IMR-90 (cell line): ENCODE measurements at places on chromosomes 16 and 17. TPM values are rescaled to one million over a fixed set of nuclear protein-coding genes. Genes with fewer than 3 reads are reported as not detected.

GRCh38 chr17:48878920-48879898 is 13.4 kb upstream of the ATP5MC1 start:
- H3K36me3 ChIP-seq = no peaks in the 10 kb centered on the region
- no peaks in the 10 kb centered on the region for H3K4me1 ChIP-seq
- no peak overlapping the region for H3K27ac ChIP-seq
- H3K27me3 ChIP-seq = peaks cover 2% of the 10 kb centered on the region
- peak; percentile 66 for DNase-seq
- H3K4me3 ChIP-seq = no peak overlapping the region

GRCh38 chr16:81902025-81902424 is 109.2 kb downstream of the SDR42E1 start:
- no peaks in the 10 kb centered on the region for H3K36me3 ChIP-seq
- H3K27ac ChIP-seq = no peak overlapping the region
- no peak for DNase-seq
- no peak overlapping the region for H3K4me3 ChIP-seq
- no peaks in the 10 kb centered on the region for H3K4me1 ChIP-seq

DNA sequence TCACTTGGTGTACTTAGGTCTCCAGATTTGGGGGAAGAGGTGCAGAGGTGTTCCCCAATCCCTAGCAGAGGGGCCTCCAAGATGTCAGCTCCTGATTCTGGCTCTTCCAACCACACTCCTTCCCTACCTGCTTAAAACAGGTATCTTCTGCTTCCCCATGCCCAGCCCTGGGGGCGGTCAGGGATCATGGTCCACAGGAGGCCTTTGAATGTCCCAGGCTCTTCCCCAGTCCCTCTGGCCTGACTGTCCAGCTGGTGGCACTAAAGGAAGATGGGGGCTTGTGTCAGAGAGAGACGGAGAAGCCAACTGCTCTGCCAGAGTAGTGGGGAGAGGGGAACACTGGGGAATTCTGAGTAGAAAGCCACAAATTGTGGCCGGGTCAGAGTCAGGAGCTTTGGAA is 3.8 kb downstream of the ARL4D start:
- H3K4me3 ChIP-seq = no peak overlapping the region
- no peak overlapping the region for H3K27ac ChIP-seq
- peaks cover 24% of the 10 kb centered on the region for H3K4me1 ChIP-seq
- H3K27me3 ChIP-seq = no peaks in the 10 kb centered on the region
- peaks cover 11% of the 10 kb centered on the region; the same call in 1 of the 2 replicates for H3K36me3 ChIP-seq

- H3K27ac ChIP-seq = no peak overlapping the region
- no peaks in the 10 kb centered on the region for H3K27me3 ChIP-seq
- DNase-seq = no peak
- peaks cover 14% of the 10 kb centered on the region for H3K4me1 ChIP-seq
- H3K36me3 ChIP-seq = peaks cover 31% of the 10 kb centered on the region
These were observed 37.7 kb downstream of the GINS2 start for GRCh38 chr16:85650844-85651628.

GRCh38 chr16:85205747-85206471 is 93.6 kb upstream of the CIBAR2 start:
- H3K27ac ChIP-seq = peak overlapping the region; percentile 45
- H3K36me3 ChIP-seq = no peaks in the 10 kb centered on the region
- peaks cover 64% of the 10 kb centered on the region for H3K4me1 ChIP-seq
- H3K27me3 ChIP-seq = no peaks in the 10 kb centered on the region
- peak; percentile 78 for DNase-seq

GRCh38 chr17:72525225-72526015 is 404.6 kb downstream of the SOX9 start:
- H3K36me3 ChIP-seq = no peaks in the 10 kb centered on the region
- DNase-seq = no peak
- no peaks in the 10 kb centered on the region for H3K27me3 ChIP-seq
- no peaks in the 10 kb centered on the region for H3K4me1 ChIP-seq
- H3K27ac ChIP-seq = no peak overlapping the region

- no peaks in the 10 kb centered on the region for H3K27me3 ChIP-seq
- no peaks in the 10 kb centered on the region for H3K4me1 ChIP-seq
- no peak overlapping the region for H3K27ac ChIP-seq
- H3K36me3 ChIP-seq = peaks cover 32% of the 10 kb centered on the region
These were observed 37.2 kb upstream of the NAGLU start for GRCh38 chr17:42498828-42499227.

- no peaks in the 10 kb centered on the region for H3K27me3 ChIP-seq
- H3K4me1 ChIP-seq = peaks cover 26% of the 10 kb centered on the region
- peak overlapping the region; percentile 90 for H3K27ac ChIP-seq
- H3K4me3 ChIP-seq = no peak overlapping the region
- H3K36me3 ChIP-seq = peaks cover 5% of the 10 kb centered on the region; the same call in 1 of the 2 replicates
- DNase-seq = peak; percentile 78
These were observed 111.3 kb downstream of the BANP start for GRCh38 chr16:88062341-88063210.

DNA sequence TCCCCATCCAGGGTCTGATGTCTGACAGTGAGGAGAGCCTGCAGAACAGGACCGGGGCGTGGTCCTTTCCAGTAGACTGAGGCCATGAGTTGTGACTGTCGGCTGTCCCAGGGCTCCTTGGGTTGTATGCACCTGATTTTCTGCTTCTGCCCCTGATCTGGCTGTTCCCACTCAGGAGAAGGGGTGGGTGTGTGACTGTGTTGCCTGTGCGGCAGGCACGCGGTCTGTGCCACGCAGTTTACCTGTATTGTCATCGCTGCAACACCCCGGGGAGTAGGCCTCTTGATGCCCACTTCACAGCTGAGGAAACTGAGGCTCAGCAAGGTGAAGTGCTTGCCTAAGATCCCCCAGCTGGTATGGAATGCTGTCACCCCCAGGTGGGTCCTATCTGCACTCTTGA is 1.4 kb downstream of the CRISPLD2 start:
- peak overlapping the region; percentile 52 for H3K4me3 ChIP-seq
- peaks cover 30% of the 10 kb centered on the region for H3K4me1 ChIP-seq
- no peak for DNase-seq
- H3K36me3 ChIP-seq = peaks cover 3% of the 10 kb centered on the region; the same call in 1 of the 2 replicates
- no peaks in the 10 kb centered on the region for H3K27me3 ChIP-seq

DNA sequence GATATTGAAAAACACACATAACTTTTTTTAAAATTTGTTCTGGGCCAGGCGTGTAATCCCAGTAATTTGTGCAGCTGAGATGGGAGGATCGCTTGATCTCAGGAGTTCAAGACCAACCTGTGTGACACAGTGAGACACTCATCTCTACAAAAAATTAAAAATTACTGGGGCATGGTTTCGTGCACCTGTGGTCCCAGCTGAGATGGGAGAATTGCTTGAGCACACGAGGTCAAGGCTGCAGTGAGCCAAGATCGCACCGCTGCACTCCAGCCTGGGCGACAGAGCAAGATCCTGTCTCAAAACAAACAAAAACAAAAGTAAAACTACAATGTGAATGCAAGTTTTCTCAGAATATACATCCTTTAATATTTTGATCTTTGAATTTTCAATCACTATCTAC is 15.1 kb downstream of the C16orf54 start:
- no peak overlapping the region for H3K4me3 ChIP-seq
- no peak for DNase-seq
- H3K27me3 ChIP-seq = peaks cover 12% of the 10 kb centered on the region
- no peaks in the 10 kb centered on the region for H3K4me1 ChIP-seq

- peaks cover 1% of the 10 kb centered on the region; the same call in 1 of the 2 replicates for H3K27me3 ChIP-seq
- no peak overlapping the region for H3K27ac ChIP-seq
- DNase-seq = peak; percentile 80
- no peak overlapping the region for H3K4me3 ChIP-seq
- no peaks in the 10 kb centered on the region for H3K4me1 ChIP-seq
These were observed 26.2 kb upstream of the PMFBP1 start for GRCh38 chr16:72198021-72198711.

DNA sequence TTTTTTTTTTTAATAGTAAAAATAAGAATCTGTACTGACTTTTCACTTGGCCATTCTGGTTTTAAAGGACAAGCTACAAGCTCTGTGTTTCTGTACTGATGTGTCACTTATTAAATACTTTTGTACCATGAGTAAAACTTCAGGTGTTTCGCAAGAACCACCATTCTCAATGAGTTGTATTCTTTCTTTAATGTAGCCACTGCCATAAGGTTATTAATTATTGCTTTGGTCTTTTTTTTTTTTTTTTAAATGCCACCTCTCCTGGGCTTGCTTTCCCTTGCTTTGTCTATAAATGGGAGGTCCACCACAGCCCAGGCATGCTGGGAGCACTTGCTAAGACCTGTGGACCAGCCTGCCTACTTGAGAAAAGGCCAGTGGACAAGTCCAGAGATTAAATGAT is 8.4 kb downstream of the ARL2BP start:
- no peaks in the 10 kb centered on the region for H3K27me3 ChIP-seq
- peaks cover 42% of the 10 kb centered on the region for H3K36me3 ChIP-seq
- DNase-seq = no peak
- H3K27ac ChIP-seq = no peak overlapping the region
- no peak overlapping the region for H3K4me3 ChIP-seq
- no peaks in the 10 kb centered on the region for H3K4me1 ChIP-seq

- no peaks in the 10 kb centered on the region for H3K27me3 ChIP-seq
- H3K27ac ChIP-seq = no peak overlapping the region
- H3K4me1 ChIP-seq = no peaks in the 10 kb centered on the region
- H3K4me3 ChIP-seq = no peak overlapping the region
- DNase-seq = no peak
- H3K36me3 ChIP-seq = peaks cover 23% of the 10 kb centered on the region
These were observed 8.1 kb downstream of the CTRL start for GRCh38 chr16:67923414-67924116.

GRCh38 chr17:73194514-73195222 is 1.8 kb downstream of the COG1 start:
- H3K36me3 ChIP-seq = peaks cover 36% of the 10 kb centered on the region
- DNase-seq = peak; percentile 90
- H3K27ac ChIP-seq = peak overlapping the region; percentile 51; the same call in 1 of the 2 replicates

- peaks cover 9% of the 10 kb centered on the region for H3K4me1 ChIP-seq
- H3K4me3 ChIP-seq = no peak overlapping the region
- no peak overlapping the region for H3K27ac ChIP-seq
- H3K27me3 ChIP-seq = no peaks in the 10 kb centered on the region
- DNase-seq = no peak
These were observed 36.1 kb downstream of the ARL4D start for GRCh38 chr17:43434902-43435319.

DNA sequence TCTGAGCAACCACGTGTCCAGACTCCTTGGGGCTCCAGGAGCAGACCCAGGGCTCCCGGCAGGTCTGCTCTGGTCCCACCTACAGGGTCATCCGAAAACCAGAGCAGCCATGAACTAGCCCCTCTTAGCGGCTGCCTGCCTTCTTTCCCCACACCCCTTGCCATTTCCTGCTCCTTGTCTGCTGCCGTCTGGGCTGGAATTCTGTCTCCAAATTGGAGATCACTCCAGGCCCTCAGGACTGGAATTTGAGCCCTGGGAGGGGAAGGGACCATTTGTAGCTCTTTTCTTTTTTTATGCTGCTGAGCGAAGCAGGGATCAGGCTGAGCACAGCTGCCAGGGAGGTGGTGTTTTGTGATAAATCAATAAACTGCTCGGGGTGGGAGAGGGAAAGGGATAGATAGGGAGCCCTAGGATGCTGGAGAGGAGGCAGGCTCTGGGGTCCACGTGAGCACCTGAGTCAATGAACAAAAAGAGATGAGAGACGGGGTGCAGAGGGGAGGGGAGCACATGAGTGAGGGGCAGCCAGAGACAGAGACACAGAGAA is 257.5 kb downstream of the ENGASE start:
- no peak overlapping the region for H3K4me3 ChIP-seq
- DNase-seq = no peak
- H3K27me3 ChIP-seq = peaks cover 3% of the 10 kb centered on the region; the same call in 1 of the 2 replicates
- H3K36me3 ChIP-seq = no peaks in the 10 kb centered on the region
- no peaks in the 10 kb centered on the region for H3K4me1 ChIP-seq

GRCh38 chr16:23858542-23858941 is 22.8 kb downstream of the PRKCB start:
- H3K4me1 ChIP-seq = no peaks in the 10 kb centered on the region
- H3K36me3 ChIP-seq = no peaks in the 10 kb centered on the region
- H3K27ac ChIP-seq = no peak overlapping the region
- DNase-seq = no peak
- H3K4me3 ChIP-seq = no peak overlapping the region

DNA sequence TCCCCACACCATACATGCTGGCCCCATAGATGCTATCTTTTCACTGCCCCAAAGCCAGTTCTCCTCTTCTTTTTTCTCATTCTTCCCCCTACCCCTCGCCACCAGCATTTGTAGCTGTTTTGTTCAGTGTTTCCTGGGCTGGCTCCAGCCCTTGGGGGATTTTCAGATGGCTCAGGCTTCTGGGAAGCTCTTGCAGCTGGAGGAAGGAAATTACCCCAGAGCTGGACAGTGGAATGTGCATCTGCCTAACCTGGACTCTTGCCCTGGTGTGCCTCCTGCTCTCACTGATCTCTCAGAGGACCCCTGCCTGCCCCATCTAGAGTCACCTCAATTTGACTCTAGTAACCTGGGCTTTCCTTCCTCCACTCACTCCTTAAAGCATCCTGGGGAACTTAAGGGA is 82.8 kb downstream of the MYH13 start:
- no peaks in the 10 kb centered on the region for H3K36me3 ChIP-seq
- H3K27me3 ChIP-seq = no peaks in the 10 kb centered on the region
- H3K4me1 ChIP-seq = no peaks in the 10 kb centered on the region; the same call in 1 of the 2 replicates
- no peak for DNase-seq
- no peak overlapping the region for H3K27ac ChIP-seq

DNA sequence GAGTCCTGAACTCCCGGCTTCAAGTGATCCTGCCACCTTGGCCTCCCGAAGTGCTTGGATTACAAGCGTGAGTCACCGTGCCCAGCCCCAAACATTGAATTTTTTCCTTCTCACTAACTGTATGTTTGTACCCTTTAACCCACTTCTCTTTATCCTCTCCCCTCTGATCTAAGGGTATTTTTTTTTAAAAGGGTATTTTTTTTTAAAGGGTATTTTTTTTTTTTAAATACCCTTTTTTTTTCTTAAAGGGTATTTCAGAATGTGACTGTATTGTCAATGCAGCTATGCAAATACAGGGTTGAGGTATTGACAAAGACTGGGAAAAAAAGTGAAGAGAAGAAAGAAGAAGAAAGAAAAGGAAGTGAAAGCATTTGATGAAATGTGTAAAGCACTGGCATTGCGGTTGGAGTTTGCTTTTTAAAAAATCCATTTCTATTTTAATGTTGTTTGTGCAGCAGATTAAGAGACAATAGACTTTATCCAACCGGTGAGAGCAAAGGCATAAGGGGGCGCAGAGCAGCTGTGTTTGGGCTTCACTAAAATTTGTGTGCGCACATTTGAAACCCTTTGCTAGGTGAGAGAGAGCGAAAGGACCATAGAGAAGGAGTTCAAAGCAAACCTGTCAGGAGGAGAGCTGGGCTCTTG is 42.4 kb downstream of the SYT17 start:
- peaks cover 8% of the 10 kb centered on the region for H3K4me1 ChIP-seq
- peak; percentile 63 for DNase-seq
- no peaks in the 10 kb centered on the region for H3K27me3 ChIP-seq
- peak overlapping the region; percentile 25; the same call in 1 of the 2 replicates for H3K27ac ChIP-seq
- no peak overlapping the region for H3K4me3 ChIP-seq

- H3K4me3 ChIP-seq = no peak overlapping the region
- no peaks in the 10 kb centered on the region for H3K4me1 ChIP-seq
- peaks cover 2% of the 10 kb centered on the region; the same call in 1 of the 2 replicates for H3K27me3 ChIP-seq
- DNase-seq = peak; percentile 57
- no peak overlapping the region for H3K27ac ChIP-seq
- no peaks in the 10 kb centered on the region for H3K36me3 ChIP-seq
These were observed 65.0 kb downstream of the MMD start for GRCh38 chr17:55356434-55357328.

Gene FTSJ3
- 68.1 and 69.4 TPM in 2 replicates for total RNA-seq

Gene CSH2
- not detected in 2 replicates for total RNA-seq

Gene SYCE1L
- total RNA-seq = not detected in 2 replicates

Gene MRM1
- 2.2 TPM in 2 replicates for total RNA-seq

Gene SYNGR3
- 1.8 and 1.9 TPM in 2 replicates for total RNA-seq

Gene HOXB7
- total RNA-seq = 1.8 and 3.3 TPM in 2 replicates

Gene TMEM235
- total RNA-seq = not detected in 2 replicates
